ENCODE measurements at places on chromosomes 12 and 14. TPM values are rescaled to one million over a fixed set of nuclear protein-coding genes. Genes with fewer than 3 reads are reported as not detected.

DNA sequence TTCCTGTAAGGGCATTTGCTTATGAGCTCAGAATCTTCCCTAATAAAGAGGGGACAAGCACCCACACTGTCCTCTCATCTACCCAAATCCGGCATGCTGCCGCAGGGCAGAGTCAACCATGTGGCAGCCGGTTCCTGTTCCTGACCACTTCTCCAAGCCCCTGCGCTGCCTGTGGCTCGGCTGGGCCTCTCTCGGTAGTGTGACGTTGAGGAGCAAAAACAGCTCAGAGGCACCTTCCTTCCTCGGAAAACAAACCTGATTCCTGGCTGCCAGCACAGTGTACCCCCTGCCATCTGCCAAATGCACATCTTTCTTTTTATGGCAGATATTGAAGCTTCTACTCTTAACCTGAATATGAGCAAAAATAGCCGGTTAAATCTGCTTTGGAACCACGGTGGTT is 50.5 kb downstream of the CFAP251 start:
- H3K27me3 ChIP-seq, result no peaks in the 10 kb centered on the region
- H3K27ac ChIP-seq, result no peak overlapping the region
- peaks cover 4% of the 10 kb centered on the region for H3K36me3 ChIP-seq

DNA sequence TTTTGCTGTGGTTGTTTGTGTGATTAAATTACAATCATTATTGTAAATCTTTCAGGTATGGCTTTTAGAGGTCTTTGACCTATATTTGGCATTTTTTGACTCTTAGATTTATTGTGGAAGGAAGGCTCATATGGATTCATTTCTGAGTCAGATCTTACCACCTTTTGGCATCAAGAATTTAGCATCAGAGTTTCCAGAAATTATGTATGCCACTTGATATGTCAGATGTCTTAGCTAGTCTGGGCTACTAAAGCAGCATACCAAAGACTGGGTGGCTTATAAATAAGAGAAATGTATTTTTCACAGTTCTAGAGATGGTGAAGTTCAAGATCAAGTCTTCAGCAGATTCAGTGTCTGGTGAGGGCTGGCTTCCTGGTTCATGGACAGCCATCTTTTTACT is 129.5 kb upstream of the PZP start:
- no peak for DNase-seq
- H3K4me1 ChIP-seq, result peaks cover 10% of the 10 kb centered on the region
- H3K27ac ChIP-seq, result no peak overlapping the region
- H3K27me3 ChIP-seq, result no peaks in the 10 kb centered on the region

- no peak for DNase-seq
- no peak overlapping the region for H3K4me3 ChIP-seq
- H3K4me1 ChIP-seq, result no peaks in the 10 kb centered on the region
Measured at GRCh38 chr14:75083271-75083670, 13.8 kb downstream of the ZC2HC1C start.

GRCh38 chr14:53875324-53875897 is 81.2 kb downstream of the BMP4 start:
- H3K27ac ChIP-seq, result no peak overlapping the region
- no peak for DNase-seq
- no peaks in the 10 kb centered on the region for H3K36me3 ChIP-seq
- H3K27me3 ChIP-seq, result peaks cover 7% of the 10 kb centered on the region
- no peak overlapping the region for H3K4me3 ChIP-seq
- H3K4me1 ChIP-seq, result no peaks in the 10 kb centered on the region

GRCh38 chr14:99781091-99781490 is 12.1 kb upstream of the EML1 start:
- no peaks in the 10 kb centered on the region for H3K36me3 ChIP-seq
- no peaks in the 10 kb centered on the region for H3K4me1 ChIP-seq
- H3K27me3 ChIP-seq, result peaks cover 28% of the 10 kb centered on the region
- no peak for DNase-seq
- H3K27ac ChIP-seq, result no peak overlapping the region

- H3K4me1 ChIP-seq, result peaks cover 44% of the 10 kb centered on the region
- DNase-seq, result peak; percentile 78
- peak overlapping the region; percentile 92 for H3K27ac ChIP-seq
- H3K36me3 ChIP-seq, result no peaks in the 10 kb centered on the region
- H3K27me3 ChIP-seq, result no peaks in the 10 kb centered on the region
Measured at GRCh38 chr14:22886500-22887259, 3.7 kb downstream of the REM2 start.

GRCh38 chr12:124140944-124141486 is 153.9 kb upstream of the RFLNA start:
- H3K4me3 ChIP-seq, result no peak overlapping the region
- no peak overlapping the region for H3K27ac ChIP-seq
- H3K4me1 ChIP-seq, result no peaks in the 10 kb centered on the region
- no peak for DNase-seq
- H3K36me3 ChIP-seq, result peaks cover 3% of the 10 kb centered on the region
- H3K27me3 ChIP-seq, result peaks cover 27% of the 10 kb centered on the region

DNA sequence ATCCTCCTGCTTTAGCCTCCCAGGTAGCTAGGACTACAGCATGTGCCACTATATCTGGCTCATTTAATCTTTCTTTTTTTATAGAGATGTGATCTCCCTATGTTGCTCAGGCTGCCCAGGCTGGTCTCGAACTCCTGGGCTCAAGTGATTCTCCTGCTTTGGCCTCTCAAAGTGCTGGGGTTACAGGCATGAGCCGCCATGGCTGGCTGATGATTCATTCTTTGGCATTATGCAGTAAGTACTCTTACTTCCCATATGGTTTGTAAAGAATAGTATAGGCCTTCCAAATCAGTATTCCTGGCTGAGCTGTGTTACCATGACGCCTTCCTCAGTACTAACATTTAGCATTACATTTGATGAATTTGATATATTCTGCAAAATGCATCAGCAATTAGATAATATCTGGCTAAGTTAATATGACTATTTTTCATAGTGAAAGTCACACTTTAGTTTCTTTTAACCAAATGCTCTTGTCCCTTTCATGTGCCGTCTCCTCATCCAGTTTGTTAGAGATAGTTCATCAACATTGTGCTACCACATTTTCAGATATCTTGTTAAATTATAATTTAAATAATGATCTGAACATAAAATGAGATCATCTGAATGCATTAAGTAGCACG is 3.2 kb upstream of the MIA2 start:
- DNase-seq, result peak; percentile 29
- H3K4me1 ChIP-seq, result peaks cover 50% of the 10 kb centered on the region
- H3K27ac ChIP-seq, result peak overlapping the region; percentile 86
- H3K36me3 ChIP-seq, result no peaks in the 10 kb centered on the region
- no peaks in the 10 kb centered on the region for H3K27me3 ChIP-seq

DNA sequence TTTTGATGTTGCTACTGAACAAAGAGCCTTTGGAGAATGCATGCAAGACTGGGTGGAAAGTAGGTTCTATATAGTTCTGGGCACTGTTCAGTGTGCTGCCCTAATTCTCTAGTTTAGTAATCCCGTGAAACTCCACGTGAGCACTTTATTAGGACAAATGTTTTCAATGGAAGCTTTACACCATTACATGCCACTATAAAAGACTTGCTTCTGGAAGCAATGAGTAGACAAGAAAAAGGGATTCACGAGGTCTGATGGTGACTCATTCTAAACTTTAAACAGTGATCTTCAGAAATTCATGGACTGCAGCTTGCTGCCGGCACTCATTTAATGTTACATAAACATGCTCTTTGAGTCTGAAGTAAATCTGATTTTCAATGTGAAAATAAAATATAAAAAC is 22.3 kb downstream of the ATG14 start:
- H3K27ac ChIP-seq, result no peak overlapping the region
- DNase-seq, result no peak
- peaks cover 4% of the 10 kb centered on the region for H3K36me3 ChIP-seq
- no peak overlapping the region for H3K4me3 ChIP-seq
- peaks cover 32% of the 10 kb centered on the region for H3K4me1 ChIP-seq

DNA sequence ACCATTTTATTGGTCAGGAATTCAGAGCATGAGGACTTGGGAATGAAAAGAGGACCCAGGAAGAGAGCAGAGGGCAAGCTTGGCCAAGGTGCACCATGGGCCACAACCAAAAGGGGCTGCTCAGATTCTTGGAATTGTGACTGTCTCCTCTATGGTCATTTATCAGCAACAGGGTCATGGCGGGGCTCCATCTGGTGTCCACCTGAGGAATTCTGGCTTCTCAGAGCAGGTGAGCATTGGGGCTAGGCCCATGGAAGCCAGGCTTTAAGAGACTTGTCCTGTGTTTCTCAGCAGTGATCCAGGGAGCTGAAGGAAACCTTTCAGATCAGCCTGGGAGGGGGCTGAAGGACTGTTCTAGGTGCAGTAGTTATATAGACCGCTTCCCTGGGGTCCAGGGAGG is 2.6 kb upstream of the RIN3 start:
- H3K36me3 ChIP-seq, result no peaks in the 10 kb centered on the region
- peaks cover 12% of the 10 kb centered on the region for H3K4me1 ChIP-seq
- no peak for DNase-seq
- peaks cover 9% of the 10 kb centered on the region for H3K27me3 ChIP-seq

DNA sequence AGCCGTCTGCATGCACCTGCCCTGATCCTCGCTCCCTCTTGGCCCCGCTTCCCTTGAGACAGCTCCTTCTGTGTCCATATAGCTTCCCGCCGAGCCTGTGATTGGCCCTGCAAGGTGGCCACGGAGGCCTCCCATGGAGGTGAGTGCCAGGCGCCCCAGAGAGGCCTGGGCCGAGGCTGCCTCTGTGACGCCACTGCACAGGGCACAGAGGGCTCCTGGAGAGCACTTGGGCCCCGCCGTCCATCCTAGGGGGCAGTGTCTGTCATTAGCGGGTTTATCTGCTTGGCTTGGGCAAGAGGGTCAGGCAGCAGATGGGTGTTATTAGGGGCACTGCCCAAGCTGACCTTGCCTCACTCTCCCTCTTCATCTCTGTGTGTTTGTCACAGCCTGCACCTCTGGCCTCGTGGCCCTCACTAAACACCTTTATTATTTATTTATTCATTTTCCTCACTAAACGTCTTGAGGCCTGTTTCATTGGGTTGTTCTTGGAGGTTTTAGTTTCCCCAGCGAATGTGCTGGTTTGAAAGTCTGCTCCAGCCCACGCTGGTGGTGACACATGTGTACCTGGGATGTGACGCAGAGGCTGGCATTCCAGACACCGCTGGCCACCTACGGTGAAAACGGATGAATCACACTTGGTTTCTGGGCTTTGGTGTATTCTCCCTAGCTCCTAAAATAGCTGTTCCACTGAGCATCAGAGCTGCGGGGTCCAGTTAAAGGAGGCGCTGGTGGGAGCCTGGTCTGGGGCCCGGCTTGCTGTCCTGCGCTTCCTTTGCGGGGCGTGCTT is 5.9 kb downstream of the ZFYVE21 start:
- no peak for DNase-seq
- peak overlapping the region; percentile 61 for H3K27ac ChIP-seq
- no peaks in the 10 kb centered on the region for H3K27me3 ChIP-seq
- H3K4me1 ChIP-seq, result peaks cover 43% of the 10 kb centered on the region
- no peaks in the 10 kb centered on the region for H3K36me3 ChIP-seq

- H3K27ac ChIP-seq, result no peak overlapping the region
- H3K4me3 ChIP-seq, result no peak overlapping the region
- H3K4me1 ChIP-seq, result no peaks in the 10 kb centered on the region
Measured at GRCh38 chr12:30155001-30155730, 371.4 kb upstream of the TMTC1 start.

- peak overlapping the region; percentile 99 for H3K27ac ChIP-seq
- H3K4me3 ChIP-seq, result peak overlapping the region; percentile 78
- DNase-seq, result peak; percentile 26
- H3K4me1 ChIP-seq, result peaks cover 77% of the 10 kb centered on the region
- H3K36me3 ChIP-seq, result no peaks in the 10 kb centered on the region
Measured at GRCh38 chr12:44848703-44849085, 27.4 kb downstream of the NELL2 start.

DNA sequence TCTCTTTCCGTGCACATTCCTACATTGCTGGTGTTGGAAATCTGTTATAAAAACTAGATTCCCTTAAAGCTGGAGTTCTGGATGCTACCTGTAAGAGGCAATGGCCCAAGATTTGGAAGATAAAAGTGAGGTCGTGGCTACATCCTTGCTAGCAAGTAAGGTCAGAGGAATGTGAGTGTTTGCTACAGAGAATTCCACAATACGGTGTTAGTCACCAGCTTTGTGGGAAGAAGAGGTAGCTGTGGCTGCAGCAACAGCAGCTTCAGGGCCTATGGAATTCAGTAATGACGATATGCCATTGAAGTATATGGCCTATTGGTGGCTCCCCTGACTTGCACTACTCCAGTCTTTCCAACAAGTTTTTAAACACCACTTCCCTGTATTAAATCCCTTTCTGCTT is 227.7 kb upstream of the TMEM260 start:
- no peaks in the 10 kb centered on the region for H3K4me1 ChIP-seq
- no peak overlapping the region for H3K4me3 ChIP-seq
- no peak for DNase-seq
- peaks cover 2% of the 10 kb centered on the region for H3K36me3 ChIP-seq
- no peak overlapping the region for H3K27ac ChIP-seq
- no peaks in the 10 kb centered on the region for H3K27me3 ChIP-seq

GRCh38 chr14:71320734-71321573 is 413.7 kb downstream of the PCNX1 start:
- H3K27ac ChIP-seq, result peak overlapping the region; percentile 75
- H3K4me3 ChIP-seq, result peak overlapping the region; percentile 88
- DNase-seq, result peak; percentile 79
- no peaks in the 10 kb centered on the region for H3K27me3 ChIP-seq
- peaks cover 5% of the 10 kb centered on the region for H3K36me3 ChIP-seq

DNA sequence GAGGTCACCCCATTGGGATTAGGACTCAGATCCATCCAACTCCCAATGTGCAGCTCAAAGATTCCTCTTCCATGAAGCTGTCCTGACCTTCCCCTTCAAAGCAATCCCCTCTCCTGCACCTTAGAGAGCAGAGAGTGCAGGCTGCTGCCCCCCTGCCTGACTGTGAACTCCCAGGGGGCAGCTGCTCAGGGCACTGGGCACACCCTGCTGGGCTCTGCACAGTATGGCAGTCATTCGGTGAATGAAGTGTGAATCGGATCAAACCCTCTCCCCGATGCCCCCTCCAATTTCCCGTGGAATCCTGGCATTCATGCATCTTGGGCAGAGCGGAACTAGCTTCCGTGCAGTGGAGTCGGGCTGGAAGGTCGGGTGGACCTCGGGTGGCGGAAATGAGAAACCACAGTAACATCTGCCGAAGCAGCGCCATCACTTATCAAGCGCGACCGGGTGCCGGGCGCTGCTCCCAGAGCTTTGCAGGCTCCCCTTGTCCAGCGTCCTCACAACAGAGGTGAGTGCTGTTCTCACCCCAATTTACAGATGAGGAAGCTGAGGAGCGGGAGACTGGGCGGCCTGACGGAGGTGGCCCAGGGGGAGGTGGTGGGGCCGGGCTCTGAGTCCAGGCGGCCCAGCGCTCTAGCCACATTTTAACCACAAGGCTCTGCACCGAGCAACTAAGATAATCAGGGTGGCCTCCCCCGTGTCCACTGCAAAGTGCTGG is 14.7 kb downstream of the GALNT9 start:
- no peak overlapping the region for H3K27ac ChIP-seq
- no peak for DNase-seq
- no peaks in the 10 kb centered on the region for H3K27me3 ChIP-seq
- peaks cover 3% of the 10 kb centered on the region for H3K36me3 ChIP-seq
- H3K4me3 ChIP-seq, result no peak overlapping the region

- peaks cover 12% of the 10 kb centered on the region for H3K4me1 ChIP-seq
- peaks cover 14% of the 10 kb centered on the region for H3K36me3 ChIP-seq
- no peaks in the 10 kb centered on the region for H3K27me3 ChIP-seq
- no peak overlapping the region for H3K27ac ChIP-seq
- no peak for DNase-seq
- no peak overlapping the region for H3K4me3 ChIP-seq
Measured at GRCh38 chr12:68804657-68805591, 3.1 kb upstream of the MDM2 start.

GPR84 gene
- total RNA-seq, result 3.8 TPM

PIWIL1 gene
- not detected for total RNA-seq

RNASE7 gene
- not detected for total RNA-seq

RPL10L gene
- total RNA-seq, result not detected

SLC6A15 gene
- 0.41 TPM for total RNA-seq

ATF7 gene
- 27.4 TPM for total RNA-seq

AVPR1A gene
- not detected for total RNA-seq

RCOR1 gene
- 19.5 TPM for total RNA-seq

TGM1 gene
- total RNA-seq, result 14.0 TPM

KRT81 gene
- total RNA-seq, result not detected

PLCZ1 gene
- total RNA-seq, result not detected

CISTR gene
- total RNA-seq, result not detected

Measured in activated T-cell treated with anti-CD3 and anti-CD28 coated beads, Interleukin-2, amount 50 U/mL, for 72 hours (primary cell).